ENCODE measurements at places on chromosomes 3 and 15. TPM values are rescaled to one million over a fixed set of nuclear protein-coding genes. Genes with fewer than 3 reads are reported as not detected.

GRCh38 chr15:66006986-66007385 is 137.7 kb downstream of the RAB11A start:
- no peak for DNase-seq

DNA sequence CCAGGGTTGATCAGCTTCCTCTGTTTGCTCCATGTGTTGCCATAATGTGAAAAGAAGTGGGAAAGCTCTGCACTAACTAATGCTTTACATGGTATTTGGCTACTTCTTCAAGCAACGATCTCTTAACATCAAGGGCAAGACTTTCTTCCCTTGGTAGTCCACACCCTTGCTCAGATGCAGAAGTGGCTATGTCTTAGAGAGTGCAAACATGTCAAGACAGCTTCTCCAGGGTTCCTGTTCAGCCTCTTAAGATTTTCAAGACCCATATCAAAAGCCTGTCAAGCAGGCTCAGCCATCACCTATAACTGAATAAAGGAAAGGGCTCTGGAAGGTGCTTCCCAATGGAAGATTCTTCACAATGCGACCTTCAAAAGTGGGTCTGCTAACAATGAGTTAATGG is 64.8 kb upstream of the CSTA start:
- DNase-seq, result no peak

GRCh38 chr3:115834068-115834467 is 210.8 kb downstream of the GAP43 start:
- DNase-seq, result no peak

DNA sequence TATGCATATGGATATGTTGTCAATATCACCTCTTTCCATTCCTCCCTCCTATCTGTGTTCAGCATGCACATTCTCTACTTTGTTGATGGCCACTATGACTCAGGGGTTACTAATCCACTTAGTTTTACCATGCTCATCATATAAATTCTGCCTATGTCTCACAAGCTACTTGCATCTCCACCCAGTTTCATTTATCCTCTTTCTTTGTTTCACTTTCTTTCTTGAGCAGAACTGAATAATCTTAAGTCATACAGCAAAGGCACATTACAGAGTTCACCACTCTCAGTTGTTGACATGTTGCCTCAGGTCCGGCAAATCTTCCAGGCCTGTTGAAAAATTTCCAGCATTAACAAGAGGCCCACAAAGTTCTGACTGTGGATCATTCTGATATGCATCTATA is 71.5 kb downstream of the SSR3 start:
- no peak for DNase-seq

Gene TRIM42
- not detected for total RNA-seq

- DNase-seq, result peak; percentile 37
These were observed 188.1 kb downstream of the USP13 start for GRCh38 chr3:179840985-179841384.

GRCh38 chr15:99564221-99565048 is 1.3 kb upstream of the MEF2A start:
- DNase-seq, result no peak

GRCh38 chr3:139937674-139938279 is 2.8 kb downstream of the CLSTN2 start:
- DNase-seq, result peak; percentile 55
